Pancreas (tissue), 10 donors: ENCODE measurements at places on chromosomes 3 and 15. TPM values are rescaled to one million over a fixed set of nuclear protein-coding genes. Genes with fewer than 3 reads are reported as not detected.
A peak's percentile ranks its signal among the peaks of the same experiment; 100 is the strongest.

Gene ADGRG7
- not detected for polyA plus RNA-seq

DNA sequence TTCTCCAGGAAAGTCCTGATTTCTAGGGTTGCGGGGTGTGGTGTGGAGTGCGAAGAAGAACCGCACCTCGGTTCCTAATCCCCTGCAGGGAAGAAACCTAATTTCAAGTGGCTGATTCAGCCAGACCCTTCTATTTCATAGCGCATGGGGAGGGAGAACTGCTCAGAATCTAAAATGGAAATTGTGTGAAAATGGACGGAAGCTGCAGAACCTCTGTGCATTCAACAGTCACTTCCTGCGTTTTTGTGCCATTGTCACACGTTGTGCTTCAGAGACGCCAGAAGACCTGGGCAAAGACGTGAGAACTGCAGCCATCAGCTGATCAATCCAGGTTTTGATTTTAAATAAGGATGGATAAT lies 1.2 kb downstream of the SIDT1 start:
- H3K4me1 ChIP-seq = no peaks in the 10 kb centered on the region
- peak overlapping the region; percentile 77 for H3K4me3 ChIP-seq
- no peaks in the 10 kb centered on the region for H3K27me3 ChIP-seq
- no peak for DNase-seq

DNA sequence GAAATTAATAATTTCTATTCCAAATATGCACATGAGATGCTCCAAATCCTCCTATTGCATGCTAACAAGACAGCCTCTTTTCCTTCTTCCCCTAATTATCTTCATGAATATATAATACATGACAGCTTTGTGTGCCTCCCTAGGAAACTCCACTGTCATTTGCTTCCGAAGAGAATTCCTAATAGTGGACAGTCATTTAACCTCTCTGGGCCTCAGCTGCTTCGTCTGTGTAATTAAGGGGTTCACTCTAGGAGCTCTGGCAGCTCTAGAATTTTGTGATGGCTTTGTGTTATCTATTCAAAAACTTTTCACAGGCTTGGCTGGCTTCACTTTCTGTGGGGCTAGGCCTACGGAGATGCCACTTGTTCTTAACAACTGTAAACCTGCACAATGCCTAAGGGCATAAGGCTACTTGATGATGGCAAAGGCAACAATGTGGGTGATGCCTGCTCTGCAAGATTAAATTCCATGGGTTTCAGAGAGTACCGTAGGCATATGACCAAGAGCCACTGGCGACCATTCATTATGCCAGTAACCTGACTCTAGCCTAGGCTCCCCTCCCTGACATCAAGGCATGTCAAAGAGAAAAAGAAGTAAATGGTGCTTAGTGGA lies 333.8 kb upstream of the UMPS start:
- H3K4me1 ChIP-seq = no peaks in the 10 kb centered on the region
- no peaks in the 10 kb centered on the region for H3K36me3 ChIP-seq
- no peak overlapping the region for H3K4me3 ChIP-seq
- DNase-seq = no peak

Gene SLC28A2
- not detected for polyA plus RNA-seq
